Neural crest cell (in vitro differentiated cells): ENCODE measurements at places on chromosomes 12 and 14. TPM values are rescaled to one million over a fixed set of nuclear protein-coding genes. Genes with fewer than 3 reads are reported as not detected.

Gene NID2
- total RNA-seq, result 41.6 and 42.5 TPM in 2 replicates

Gene NUAK1
- 35.3 and 35.6 TPM in 2 replicates for total RNA-seq

Gene LRFN5
- total RNA-seq, result 1.3 and 1.5 TPM in 2 replicates

Gene STAB2
- not detected in 2 replicates for total RNA-seq

Gene CIDEB
- total RNA-seq, result not detected in 2 replicates
